Endodermal cell (in vitro differentiated cells): ENCODE measurements at places on chromosomes 1 and 21. TPM values are rescaled to one million over a fixed set of nuclear protein-coding genes. Genes with fewer than 3 reads are reported as not detected.

The PLOD1 gene
- total RNA-seq, result 77.6 and 81.8 TPM in 2 replicates

DNA sequence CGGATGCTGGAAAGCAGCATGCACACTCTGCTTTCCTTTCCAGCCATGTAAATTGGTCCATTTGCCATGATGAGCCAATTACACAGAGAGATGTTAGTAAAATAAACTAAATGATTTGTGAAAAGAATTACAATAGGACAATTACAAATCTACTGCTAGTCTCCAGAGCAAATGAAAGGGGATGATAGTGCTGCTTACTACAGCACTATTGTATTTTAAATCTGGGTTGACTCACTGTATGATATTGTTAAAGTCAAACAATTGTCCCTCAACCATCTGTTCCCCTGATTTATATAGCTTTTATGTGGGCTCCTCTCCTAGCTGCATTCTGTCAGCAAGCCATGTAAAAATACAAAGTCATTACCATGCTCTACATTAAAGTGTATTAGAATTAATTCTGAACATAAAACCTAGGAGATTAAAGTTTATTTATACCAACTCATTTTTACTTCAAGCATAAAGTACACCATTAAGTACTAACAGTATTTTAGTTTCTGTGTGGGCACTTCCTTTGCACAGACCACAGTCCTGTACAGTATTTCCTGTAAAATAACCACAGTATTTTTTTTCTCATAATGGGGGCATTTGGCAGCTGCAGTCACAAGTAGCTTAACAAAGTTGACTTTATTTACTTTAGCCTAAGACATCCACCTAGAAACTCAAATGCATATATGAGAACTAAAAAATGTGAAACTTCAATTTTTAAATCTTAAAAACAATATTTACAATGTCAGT, 135.8 kb downstream of the VAV3 start:
- no peak overlapping the region for H3K4me3 ChIP-seq
- no peaks in the 10 kb centered on the region for H3K36me3 ChIP-seq
- no peak overlapping the region for H3K27ac ChIP-seq
- H3K27me3 ChIP-seq, result no peaks in the 10 kb centered on the region

DNA sequence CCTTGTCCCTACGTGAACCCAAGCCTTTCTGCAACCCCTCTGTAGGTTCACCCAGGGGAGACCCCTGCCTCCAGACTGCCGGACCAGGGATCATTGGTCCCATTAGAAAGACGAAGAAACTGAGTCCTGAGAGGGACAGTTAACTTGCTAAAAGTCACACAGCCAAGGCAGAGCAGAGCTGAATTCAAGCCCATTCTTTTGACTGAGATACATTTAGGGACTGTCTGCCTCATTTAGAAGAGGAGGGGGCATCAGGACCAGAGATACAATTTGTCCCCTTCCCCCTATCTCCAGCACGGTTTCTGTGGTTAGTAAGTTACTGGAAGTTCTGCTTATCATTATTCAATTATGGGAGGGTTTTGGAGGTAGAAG, 19.1 kb downstream of the KCNQ4 start:
- no peaks in the 10 kb centered on the region for H3K36me3 ChIP-seq
- DNase-seq, result no peak
- no peaks in the 10 kb centered on the region for H3K27me3 ChIP-seq
- no peak overlapping the region for H3K27ac ChIP-seq

GRCh38 chr21:20641241-20641640, 357.0 kb upstream of the NCAM2 start:
- H3K4me3 ChIP-seq, result no peak overlapping the region
- no peak for DNase-seq
- H3K4me1 ChIP-seq, result no peaks in the 10 kb centered on the region
- H3K27me3 ChIP-seq, result no peaks in the 10 kb centered on the region

DNA sequence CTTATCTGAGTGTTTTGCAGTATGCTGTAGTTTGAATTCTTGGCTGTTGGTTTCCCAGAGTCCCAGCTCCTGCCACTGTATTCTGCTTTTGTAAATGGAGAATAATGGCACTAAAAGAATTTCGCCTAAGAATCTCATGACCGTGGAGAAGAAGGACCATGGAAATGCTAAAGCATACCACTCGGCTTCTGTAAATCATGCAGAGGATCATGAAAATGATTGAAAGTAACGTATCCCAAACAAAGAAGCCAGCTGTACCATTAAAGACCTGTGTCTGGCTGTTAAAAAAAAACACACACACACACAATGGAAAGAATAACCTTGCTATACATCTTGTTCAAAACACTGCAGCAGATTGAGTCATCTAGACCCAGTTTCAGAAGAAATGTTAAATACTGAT, 287.9 kb downstream of the ZNF326 start:
- H3K4me1 ChIP-seq, result no peaks in the 10 kb centered on the region
- no peaks in the 10 kb centered on the region for H3K27me3 ChIP-seq
- H3K4me3 ChIP-seq, result no peak overlapping the region
- no peaks in the 10 kb centered on the region for H3K36me3 ChIP-seq
- no peak for DNase-seq

GRCh38 chr1:24327891-24328290, 8.7 kb downstream of the GRHL3 start:
- H3K27me3 ChIP-seq, result peaks cover 11% of the 10 kb centered on the region
- DNase-seq, result no peak
- no peaks in the 10 kb centered on the region for H3K36me3 ChIP-seq
- no peak overlapping the region for H3K27ac ChIP-seq
